ENCODE measurements at places on chromosomes 2 and 18.

GRCh38 chr2:168920504-168921157 is 19.5 kb downstream of the G6PC2 start:
- no peak for DNase-seq

- no peak for DNase-seq
These were observed 3.9 kb upstream of the RNF103 start for GRCh38 chr2:86627550-86627949.

- DNase-seq = no peak
These were observed 64.8 kb upstream of the RALBP1 start for GRCh38 chr18:9410515-9410914.

DNA sequence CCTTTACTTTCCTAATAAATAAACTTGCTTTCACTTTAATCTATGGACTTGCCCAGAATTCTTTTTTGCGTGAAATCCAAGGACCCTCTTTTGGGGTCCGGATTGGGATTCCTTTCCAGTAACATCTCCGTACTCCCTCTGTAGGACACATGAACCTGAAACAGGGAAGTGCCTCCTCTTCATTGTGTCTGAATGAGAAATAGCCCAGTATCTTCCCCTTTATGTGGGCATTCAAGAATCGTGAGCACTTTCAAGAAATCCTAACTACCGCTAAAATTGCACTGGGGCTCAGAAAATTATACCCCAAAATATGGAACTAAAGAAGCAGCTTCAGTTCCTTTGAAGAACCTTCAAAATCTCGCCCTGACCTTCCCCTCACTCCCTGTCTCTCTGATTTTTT is 7.8 kb upstream of the POMC start:
- no peak for DNase-seq

DNA sequence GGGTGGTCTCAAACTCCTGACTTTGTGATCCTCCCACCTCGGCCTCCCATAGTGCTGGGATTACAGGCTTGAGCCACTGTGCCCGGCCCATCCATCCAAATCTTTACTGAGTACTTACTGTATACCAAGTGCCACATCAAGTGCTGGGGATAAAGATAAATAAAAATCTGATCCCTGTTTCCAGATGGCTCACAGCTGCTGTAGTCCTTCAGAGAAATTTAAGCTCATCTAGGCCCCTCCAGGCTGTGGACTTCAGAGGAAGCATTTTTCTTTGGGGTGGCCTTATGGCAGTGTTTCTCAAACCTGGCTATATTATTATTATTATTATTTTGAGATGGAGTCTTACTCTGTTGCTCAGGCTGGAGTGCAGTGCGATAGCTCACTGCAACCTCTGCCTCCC is 33.7 kb upstream of the GTF2A1L start:
- no peak for DNase-seq

GRCh38 chr2:170212625-170213280 is 34.8 kb downstream of the MYO3B start:
- no peak for DNase-seq

GRCh38 chr2:226683944-226684562 is 115.6 kb downstream of the IRS1 start:
- no peak for DNase-seq
